ENCODE measurements at places on chromosomes 1 and 21. TPM values are rescaled to one million over a fixed set of nuclear protein-coding genes. Genes with fewer than 3 reads are reported as not detected.

The JMJD4 gene
- total RNA-seq, result 13.8 TPM

The F13B gene
- total RNA-seq, result not detected

The RBM11 gene
- total RNA-seq, result 2.1 TPM

The MROH7 gene
- total RNA-seq, result 11.8 TPM

The FAM151A gene
- not detected for total RNA-seq

The IVL gene
- not detected for total RNA-seq

The ADCY10 gene
- 0.28 TPM for total RNA-seq

The FBXO42 gene
- total RNA-seq, result 29.6 TPM

The LIN28A gene
- total RNA-seq, result not detected

The TMEM240 gene
- 15.3 TPM for total RNA-seq

The TBX15 gene
- under 0.01 TPM for total RNA-seq
